ENCODE measurements at places on chromosomes 11 and 22.

- no peak for DNase-seq
Measured at GRCh38 chr11:9847636-9848035, 183.8 kb downstream of the SWAP70 start.

GRCh38 chr11:64461081-64461480, 102.1 kb downstream of the RPS6KA4 start:
- DNase-seq = no peak

DNA sequence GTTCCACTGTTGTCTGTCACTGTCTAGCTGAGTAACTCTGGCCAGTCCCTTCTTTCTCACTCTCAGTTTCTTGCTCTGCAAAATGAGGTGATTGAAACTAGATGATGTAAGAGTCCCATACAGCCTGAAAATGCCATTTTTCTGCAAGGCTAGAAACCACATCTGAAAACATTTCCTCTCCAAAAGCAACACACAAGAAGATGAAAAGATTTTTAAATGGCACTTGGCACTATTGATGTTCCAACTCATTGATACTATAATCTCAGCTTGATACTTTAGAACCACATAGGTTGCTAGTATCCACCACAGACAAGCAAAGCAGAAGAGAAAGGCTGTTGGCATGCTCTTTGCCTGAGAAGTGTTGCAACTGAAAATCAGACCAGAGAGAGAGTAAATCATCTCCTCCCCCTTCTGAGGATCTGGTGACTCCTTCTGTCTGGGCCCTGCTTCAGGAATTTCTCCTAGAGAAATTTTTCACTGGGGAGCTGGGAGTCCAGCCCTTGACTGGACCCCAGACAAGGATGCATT, 1217.9 kb downstream of the LRRC4C start:
- DNase-seq = peak; percentile 96

GRCh38 chr22:23557467-23557866, 22.6 kb downstream of the IGLL1 start:
- no peak for DNase-seq

GRCh38 chr11:94500181-94500580, 6.4 kb downstream of the ANKRD49 start:
- DNase-seq = no peak

DNA sequence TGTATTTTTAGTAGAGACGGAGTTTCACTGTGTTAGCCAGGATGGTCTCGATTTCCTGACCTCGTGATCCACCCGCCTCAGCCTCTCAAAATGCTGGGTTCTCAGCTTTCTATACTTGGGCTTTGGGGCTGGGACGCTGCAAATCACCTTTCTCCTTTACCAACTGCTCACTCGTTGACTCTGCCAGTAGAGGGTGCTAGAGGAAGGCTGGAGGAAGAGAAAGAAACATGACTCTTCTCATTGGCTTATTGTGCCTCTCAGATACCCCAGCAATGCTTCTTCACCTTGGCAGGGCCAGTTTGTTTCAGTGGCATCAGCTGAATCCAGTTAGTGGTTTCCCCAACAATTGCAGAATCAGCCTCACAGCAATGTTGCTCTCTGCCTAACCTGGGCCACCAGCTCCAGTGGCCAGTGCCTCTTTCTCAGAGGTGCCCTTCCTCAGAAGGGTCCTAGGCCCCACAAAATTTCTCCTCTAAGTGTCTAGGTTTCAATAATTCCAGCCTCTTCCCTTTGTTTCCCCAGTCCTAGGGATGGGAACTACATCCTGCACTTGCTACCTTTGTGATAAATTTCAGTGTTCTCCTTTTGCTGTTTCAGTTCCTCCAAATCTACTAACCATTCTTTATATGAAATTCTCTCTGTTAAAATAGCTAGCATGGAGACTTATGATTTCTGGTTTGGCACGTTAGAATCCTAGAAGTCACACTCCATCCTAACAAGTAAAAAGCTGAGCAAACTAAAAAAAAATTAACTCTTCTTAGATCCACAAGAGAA, 71.5 kb upstream of the VSTM5 start:
- DNase-seq = peak; percentile 45

- peak; percentile 61 for DNase-seq
Measured at GRCh38 chr11:64263021-64263946, 12.0 kb downstream of the PLCB3 start.

GRCh38 chr22:22684580-22685561, 40.5 kb downstream of the GGTLC2 start:
- peak; percentile 31 for DNase-seq

GRCh38 chr11:76803811-76804600, 20.9 kb downstream of the TSKU start:
- DNase-seq = peak; percentile 31

DNA sequence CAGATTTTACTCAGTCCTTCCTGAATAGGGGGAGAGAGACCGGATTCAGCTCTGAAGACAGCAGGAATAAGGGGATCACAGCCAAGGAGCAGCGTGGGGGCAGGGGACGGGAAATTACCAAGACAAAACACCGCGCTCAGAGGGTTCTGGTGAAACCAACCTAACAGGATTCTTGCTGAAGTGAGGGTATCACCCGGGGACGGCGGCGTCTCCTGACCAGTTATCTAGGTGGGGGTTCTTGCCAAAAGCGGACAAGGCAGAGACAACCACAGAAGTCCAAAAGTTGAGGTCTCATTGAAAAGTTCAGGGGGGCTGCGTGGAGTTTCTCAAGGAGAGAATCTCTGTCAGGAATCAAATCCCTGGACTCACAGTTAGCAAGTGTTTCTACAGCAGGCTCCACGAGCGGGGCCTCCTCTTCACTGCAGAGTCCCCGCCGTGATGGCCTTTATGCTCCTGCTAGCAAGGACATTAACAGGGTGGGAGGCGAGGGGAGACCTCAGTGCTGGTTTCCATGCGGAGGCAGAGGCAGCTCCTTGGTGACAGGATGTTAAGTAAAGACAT, 291.0 kb downstream of the BRD1 start:
- DNase-seq = no peak

- DNase-seq = no peak
Measured at GRCh38 chr11:44371706-44372105, 61.8 kb upstream of the ALX4 start.

- DNase-seq = no peak
Measured at GRCh38 chr11:813456-814096, 3.8 kb downstream of the RPLP2 start.

GRCh38 chr11:67280788-67281551, 8.1 kb upstream of the ANKRD13D start:
- no peak for DNase-seq

GRCh38 chr22:42296883-42297282, 26.4 kb upstream of the TCF20 start:
- no peak for DNase-seq

GRCh38 chr11:126053415-126054286, 9.0 kb downstream of the CDON start:
- DNase-seq = no peak

GRCh38 chr11:93903989-93904388, 53.6 kb upstream of the VSTM5 start:
- DNase-seq = no peak

GRCh38 chr11:6607190-6607795, 3.7 kb downstream of the ILK start:
- DNase-seq = peak; percentile 58

DNA sequence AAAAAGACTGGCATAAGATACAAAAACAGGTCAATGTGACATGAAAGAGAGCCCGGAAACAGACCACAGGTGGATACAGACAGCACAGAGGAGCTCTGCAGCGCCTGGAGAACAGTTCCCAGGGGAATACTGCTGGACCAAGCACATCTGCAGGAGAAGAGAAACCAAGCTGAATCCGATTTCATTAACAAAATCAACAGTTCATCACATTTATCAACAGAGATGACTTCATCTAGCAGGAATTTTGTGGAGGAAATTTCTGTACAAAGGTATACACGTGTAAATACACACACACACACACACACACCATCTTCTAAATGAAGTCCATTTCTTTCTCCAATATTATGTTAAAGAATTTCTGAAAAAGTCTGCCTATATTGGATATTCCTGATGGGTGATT, 17.1 kb downstream of the YPEL1 start:
- no peak for DNase-seq

GRCh38 chr22:49381595-49382450, 445.9 kb downstream of the BRD1 start:
- DNase-seq = no peak

DNA sequence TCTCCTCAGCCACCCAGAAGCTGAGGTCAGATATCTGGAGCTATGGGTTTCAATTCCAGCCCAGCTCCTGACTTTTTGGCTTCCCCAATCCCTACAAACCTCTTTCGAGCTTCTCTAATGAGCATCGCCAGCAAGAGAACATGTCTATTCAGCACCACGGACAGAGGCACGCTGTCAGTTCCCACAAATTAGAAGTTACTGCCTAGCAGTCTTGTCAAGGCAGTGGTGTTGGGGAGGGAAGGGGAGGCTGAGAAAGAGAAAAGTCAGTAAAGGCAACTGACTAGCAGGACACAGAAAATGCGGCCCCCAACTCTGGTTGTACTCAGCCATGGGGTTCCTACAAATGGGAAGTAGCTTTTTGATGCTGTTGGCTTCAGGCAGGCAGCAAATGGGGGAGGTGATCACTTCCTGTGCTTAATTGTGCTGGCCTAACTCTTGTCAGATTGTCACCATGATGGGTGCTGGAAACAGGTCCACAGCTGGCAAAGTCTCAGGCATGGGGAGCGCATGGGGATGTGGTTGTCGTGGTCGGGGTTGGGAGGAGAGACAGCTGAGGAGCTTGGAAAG, 205.9 kb downstream of the ST3GAL4 start:
- DNase-seq = peak; percentile 51

DNA sequence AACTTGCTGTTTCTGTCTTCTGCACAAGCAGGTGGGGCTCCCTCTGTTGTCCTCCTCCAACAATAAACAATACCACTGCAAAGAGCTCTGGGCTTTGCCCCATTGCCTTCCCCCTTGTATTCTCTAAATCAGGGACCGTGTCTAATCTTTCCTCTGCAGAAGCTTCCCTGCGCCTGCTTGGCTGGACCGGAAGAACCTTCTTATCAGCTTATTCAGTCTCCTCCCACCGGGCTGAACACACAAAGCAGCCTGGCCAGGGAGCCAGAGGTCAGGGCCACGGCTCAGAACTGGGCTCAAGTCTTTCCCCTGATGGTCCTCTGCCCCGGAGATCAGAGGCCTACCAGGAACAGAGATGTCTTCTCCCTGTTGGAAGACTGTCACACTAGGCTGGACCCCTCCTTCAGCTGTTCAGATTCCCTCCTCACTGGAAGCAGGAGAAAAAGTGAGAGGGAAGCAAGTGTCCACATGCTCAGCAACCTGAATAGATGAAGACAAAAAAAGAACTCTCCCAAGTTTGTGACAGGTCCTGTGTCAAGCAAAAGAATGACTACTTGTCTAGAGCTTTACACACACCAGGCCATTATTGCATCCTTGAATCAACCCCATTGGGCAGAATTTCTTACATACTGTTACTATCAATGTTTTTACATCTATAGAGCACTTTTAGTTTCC, 63.7 kb downstream of the RAB30 start:
- DNase-seq = peak; percentile 28

DNA sequence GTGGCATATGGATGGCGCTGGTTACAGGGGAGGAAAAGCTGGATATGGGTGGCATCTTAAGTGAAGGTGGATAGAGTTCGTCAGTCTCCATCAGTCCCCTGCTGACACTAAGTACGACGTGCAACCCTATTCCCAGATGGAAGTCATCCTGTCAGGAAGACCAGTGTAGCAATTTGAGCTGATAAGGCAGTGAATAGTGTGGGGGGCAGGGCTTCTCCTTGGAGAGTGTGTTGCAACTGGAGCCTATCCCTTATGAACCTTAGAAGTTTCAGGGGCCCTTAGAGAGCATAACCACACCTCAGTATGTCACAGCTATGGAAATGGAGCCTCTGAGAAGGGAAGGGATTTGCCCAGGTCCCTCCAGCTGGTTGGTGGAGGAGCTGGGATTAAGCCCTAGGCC, 36.1 kb upstream of the ANKK1 start:
- no peak for DNase-seq

DNA sequence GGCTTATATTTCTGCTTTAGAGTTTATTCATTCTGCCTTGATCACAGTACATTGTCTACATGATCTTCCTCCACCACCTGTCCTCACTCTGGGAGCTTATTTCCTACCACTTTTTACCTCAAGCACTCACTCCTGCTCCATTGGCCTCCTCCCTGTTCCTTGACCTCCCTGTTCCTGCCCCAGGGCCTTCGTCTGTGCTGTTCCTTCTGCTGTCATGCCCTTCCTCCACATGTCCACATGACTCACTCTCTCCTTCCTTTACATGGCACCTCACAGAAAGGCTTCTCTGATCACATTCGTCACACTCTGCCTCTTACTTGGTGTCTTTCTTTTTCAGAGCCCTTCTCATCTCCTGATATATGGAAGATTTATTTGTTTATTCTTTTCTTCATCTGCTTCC, 103.0 kb downstream of the FBXO7 start:
- no peak for DNase-seq

- peak; percentile 60 for DNase-seq
Measured at GRCh38 chr22:19995611-19996339, 20.8 kb downstream of the ARVCF start.

- peak; percentile 31 for DNase-seq
Measured at GRCh38 chr11:112162761-112163546, 940 bp downstream of the IL18 start.

GRCh38 chr11:37038911-37039310, 440.9 kb upstream of the RAG2 start:
- no peak for DNase-seq

GRCh38 chr11:87535513-87535912, 497.8 kb downstream of the TMEM135 start:
- no peak for DNase-seq

Data from astrocyte (in vitro differentiated cells and primary cell).